Lung (tissue), 17 donors: ENCODE measurements at places on chromosomes 7 and 10. TPM values are rescaled to one million over a fixed set of nuclear protein-coding genes. Genes with fewer than 3 reads are reported as not detected.
A peak's percentile ranks its signal among the peaks of the same experiment; 100 is the strongest.

DNA sequence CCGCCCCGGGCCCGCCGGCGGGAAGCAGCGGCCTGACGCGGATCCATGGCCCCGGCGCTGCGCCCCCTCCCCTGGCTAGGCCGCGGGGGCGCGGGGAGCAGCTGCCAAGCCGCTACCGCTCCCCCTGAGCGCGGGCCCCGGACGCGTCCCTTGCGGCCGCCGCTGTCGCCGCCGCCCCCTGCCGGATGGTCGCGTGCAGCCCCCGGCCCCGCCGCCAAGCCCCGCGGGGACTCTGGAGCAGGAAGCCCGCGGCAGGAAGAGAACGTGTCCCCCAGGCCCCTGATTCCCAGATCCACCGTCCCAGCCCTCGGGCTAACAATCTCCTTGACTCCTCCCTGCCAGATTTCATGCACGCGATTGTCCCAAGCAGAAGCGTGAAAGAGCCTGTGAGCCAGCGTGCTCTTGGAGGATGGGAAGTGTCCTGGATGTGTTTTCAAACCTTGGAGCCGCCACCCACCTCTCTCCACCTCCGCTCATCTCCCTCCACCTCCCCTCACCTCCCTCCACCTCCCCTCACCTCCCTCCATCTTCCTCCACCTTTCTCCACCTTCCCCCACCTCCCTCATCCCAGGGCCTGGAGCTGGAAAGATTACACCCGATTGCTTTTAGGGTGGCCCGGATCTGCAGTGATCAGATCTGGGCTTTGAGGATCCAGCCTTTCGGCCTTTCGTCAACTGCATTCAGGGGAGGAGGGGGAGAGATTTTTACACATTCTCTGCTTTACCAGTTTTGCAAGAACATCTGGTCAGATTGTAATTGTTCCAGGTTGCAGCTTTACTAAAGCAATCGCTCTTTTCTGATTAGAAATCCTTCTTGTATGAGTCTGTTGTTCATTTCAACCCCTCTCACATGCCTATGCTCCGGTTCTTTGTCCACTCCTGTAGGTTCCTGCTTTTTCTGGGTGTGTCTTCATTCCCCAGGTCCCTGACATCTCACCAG is 570 bp upstream of the PRTFDC1 start:
- DNase-seq, result peak; percentile 81

TFPI2 gene
- total RNA-seq, result 3.9 TPM

TAC1 gene
- not detected for total RNA-seq

DNA sequence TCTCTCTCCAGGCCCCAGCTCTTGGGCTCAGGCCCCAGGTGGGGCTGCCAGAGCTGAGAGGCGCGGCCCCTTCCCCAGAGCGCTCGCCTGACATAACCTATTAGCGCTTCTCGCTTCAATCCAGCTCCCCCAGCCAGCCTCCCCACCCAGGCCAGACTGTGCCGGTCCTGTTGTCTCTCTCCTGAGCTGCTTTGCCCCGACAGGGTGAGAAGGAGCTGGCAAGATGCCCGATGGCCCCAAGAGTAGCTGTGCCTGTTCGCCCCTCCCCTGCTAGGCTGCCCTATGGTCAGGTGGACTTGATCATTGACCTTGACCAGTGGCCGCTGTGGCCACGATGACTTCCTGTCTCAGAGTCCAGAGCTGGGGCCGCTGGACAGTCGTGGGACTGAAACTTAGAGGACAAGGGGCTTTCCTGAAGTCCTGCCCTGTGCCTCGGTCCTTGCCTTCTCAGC is 9.1 kb downstream of the TMEM270 start:
- no peak for DNase-seq

TMEM176B gene
- total RNA-seq, result 39.2 TPM

KCNMA1 gene
- total RNA-seq, result 13.0 TPM

DNA sequence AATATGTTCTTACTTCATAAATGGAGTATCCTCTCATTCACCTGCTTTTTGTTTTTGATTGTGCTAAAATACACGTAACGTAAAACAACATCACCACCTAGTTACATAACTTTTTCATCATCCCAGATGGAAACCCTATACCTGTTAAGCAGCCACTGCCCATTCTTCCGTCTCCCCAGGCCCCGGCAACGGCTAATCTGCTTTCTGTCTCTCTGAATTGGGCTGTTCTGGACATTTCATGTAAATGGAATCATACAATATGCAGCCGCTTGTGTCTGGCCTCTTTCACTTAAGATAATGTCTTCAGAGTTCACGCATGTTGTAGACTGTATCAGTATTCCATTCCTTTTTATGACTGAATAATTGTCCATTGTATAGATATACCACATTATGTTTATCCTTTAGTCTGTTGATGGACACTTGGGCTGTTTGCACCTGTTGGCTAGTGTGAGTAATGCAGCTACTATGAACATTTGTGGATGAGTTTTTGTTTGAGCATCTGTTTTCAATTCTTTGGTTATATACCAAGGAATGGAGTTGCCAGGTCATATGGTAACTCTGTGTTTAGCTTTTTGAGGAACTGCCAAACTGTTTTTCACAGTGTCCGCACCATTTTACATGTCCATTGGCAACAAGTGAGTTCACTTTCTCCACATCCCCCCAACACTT is 14.1 kb upstream of the SUN1 start:
- DNase-seq, result no peak

DNA sequence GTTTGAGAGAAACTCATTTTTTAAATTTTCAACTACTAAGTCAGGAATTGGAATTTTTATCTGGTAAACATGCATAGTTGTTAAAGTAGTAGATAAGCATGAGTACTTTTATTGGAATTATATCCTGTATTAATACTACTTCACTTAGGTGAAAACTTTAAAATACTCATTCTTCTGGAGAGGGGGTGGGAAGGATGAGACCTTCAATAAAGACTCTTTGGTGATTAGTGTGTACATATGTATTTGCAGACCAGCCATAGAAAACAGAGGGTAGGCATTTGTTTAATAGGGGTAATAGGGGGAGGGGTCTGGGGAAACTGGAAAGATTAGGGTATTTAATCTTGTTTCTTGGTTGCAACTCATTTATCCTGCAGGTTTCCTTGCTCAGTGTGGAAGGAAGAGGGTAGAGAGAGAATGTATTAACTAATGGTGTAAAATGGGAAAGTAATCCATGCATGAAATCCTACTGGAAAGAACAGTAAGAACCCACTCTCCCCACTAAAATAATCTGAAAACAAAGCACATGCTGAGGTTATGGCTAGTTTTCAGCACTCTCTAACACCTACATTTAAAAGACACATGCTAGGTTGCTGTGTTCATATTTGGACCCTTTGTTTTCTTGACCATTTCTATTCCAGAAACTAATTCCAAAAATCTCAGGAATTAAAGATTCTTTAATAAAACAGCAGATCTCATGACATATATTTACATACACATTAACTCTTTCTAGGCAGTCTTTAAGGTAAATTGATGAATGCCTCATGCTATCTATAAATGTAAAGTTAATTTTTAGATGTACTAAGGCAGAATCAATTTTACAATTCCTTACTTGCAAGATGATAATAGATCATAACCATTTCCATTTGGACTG is 6.2 kb upstream of the IGF2BP3 start:
- no peak for DNase-seq

DNA sequence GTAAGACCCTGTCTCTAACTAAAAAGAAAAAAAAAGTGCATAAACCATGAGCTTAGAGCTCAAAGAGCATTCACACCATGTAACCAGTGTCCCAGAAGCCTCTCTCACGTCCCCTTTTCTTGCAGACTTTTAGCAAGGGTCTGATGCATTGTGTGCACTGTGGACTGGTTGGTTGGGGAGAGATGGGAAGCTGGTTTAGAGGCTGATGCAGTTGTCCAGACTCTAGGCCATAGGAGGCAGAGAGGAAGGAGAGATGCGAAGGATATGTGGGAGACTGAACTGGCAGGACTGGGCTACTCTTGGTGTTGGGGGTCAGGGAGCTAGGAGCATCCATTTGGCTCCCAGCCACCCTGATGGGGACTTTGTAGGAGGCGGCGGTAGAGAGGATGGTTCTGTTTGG is 1.8 kb downstream of the SSC4D start:
- no peak for DNase-seq

DNA sequence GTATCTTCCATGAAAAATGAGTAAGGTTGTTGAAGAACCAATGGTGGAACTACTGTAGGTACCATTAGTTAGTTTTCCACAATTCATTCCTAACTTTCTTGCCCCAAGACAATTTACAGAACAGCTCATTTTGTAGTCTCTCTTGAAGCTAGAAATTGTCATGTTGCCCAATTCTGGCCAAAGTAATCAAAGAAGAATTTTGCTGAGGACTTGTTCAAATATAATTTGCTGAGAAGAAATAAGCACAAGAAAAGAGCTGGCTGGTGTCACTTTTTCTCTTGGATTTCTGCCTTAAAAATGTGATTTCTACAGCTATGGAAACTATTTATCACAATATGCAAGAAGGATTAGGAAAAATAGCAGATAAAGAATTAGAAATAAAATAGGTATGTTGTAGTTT is 199.2 kb upstream of the SEMA3A start:
- DNase-seq, result peak; percentile 57

DNA sequence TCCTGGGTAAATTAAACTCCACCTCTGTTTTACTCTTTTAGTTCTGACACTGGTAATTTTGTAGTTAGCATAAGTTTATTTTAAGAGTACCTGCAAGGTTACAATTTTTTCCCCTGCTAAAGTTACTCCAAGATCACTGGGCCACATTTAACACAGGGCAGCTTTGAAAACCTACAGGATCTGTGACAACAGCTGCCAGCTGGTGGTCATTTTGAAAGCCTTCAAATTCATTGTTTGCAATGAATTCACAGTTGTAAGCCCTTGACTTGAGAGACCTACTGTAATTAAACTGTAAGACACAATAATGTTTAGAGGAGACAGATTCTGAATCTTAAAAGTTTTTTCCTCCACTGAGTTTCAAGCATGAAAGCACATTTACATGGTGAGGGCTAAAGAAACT is 129.6 kb downstream of the CNOT4 start:
- DNase-seq, result no peak
